ENCODE measurements at places on chromosomes 11 and 22. TPM values are rescaled to one million over a fixed set of nuclear protein-coding genes. Genes with fewer than 3 reads are reported as not detected.

Gene DDI1
- total RNA-seq, result not detected

Gene RPLP2
- total RNA-seq, result 253 TPM

Gene SLC6A5
- not detected for total RNA-seq

Gene ROM1
- total RNA-seq, result 2.9 TPM

Gene OR8G1
- total RNA-seq, result under 0.01 TPM

Gene APOBEC3H
- total RNA-seq, result not detected

Gene OR5P2
- not detected for total RNA-seq

Gene PHLDA2
- total RNA-seq, result 2.4 TPM

Gene MB
- not detected for total RNA-seq

Gene FGF4
- not detected for total RNA-seq

Gene MPPED1
- not detected for total RNA-seq

Gene PGA5
- not detected for total RNA-seq

Gene OMP
- not detected for total RNA-seq

Gene UBQLNL
- total RNA-seq, result not detected

Gene DEUP1
- not detected for total RNA-seq

Gene MRGPRE
- not detected for total RNA-seq

Gene ZNF195
- 19.8 TPM for total RNA-seq

Gene OR4S2
- total RNA-seq, result not detected

Gene CCDC34
- 1.8 TPM for total RNA-seq

Gene ALX4
- total RNA-seq, result not detected

Gene DHCR7
- total RNA-seq, result 57.5 TPM

Gene GPR83
- total RNA-seq, result under 0.01 TPM

Gene MUC6
- total RNA-seq, result not detected

Gene GRM5
- under 0.01 TPM for total RNA-seq

Gene POU2AF3
- total RNA-seq, result not detected

Gene CAPRIN1
- 153 TPM for total RNA-seq

Gene MISFA
- total RNA-seq, result 1.0 TPM

Gene TRIM64C
- not detected for total RNA-seq

Gene SEPTIN5
- 42.1 TPM for total RNA-seq

Gene APOA1
- not detected for total RNA-seq

Gene DBX1
- total RNA-seq, result not detected

Gene MAJIN
- total RNA-seq, result not detected

Gene KDM4D
- 0.39 TPM for total RNA-seq

Gene TMEM121B
- total RNA-seq, result 0.25 TPM

Gene MSANTD4
- total RNA-seq, result 15.4 TPM

Gene GGT5
- 8.5 TPM for total RNA-seq

Gene CHID1
- 39.8 TPM for total RNA-seq

Gene GSTT2B
- 7.0 TPM for total RNA-seq

Gene KRTAP5-3
- total RNA-seq, result not detected

Gene TNNT3
- not detected for total RNA-seq

Gene MOGAT2
- total RNA-seq, result not detected

Gene ASCL2
- not detected for total RNA-seq

Gene PKNOX2
- total RNA-seq, result not detected

Gene IGLL1
- total RNA-seq, result not detected

Gene OPCML
- not detected for total RNA-seq

Data from dermis microvascular lymphatic vessel endothelial cell (primary cell).